ENCODE measurements at places on chromosomes 3 and 15. TPM values are rescaled to one million over a fixed set of nuclear protein-coding genes. Genes with fewer than 3 reads are reported as not detected.

The AADACL2 gene
- total RNA-seq, result 2.8 TPM

- DNase-seq, result no peak
These were observed 1.4 kb downstream of the LYSMD2 start for GRCh38 chr15:51736069-51736468.

DNA sequence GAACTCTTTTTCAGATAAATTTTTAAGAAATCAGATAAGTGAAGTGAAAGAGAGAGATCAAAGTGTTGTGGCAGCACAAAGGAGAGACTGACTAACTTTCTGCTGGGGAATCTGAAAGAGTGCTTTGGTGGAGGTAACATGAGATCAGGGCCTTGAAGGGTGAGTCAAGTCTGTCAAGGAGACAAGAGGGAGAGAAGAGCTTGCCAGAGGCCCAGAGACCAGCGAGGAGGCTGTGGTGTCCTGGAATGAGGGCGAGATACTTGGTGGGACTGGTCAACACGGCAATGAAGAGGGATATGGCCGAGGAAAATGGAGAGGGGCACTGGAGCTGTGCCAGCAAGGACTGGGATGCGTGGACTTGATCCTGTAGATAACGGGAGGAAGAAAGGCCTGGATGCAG lies 4.6 kb downstream of the TADA3 start:
- DNase-seq, result no peak

GRCh38 chr3:179146911-179147513 lies 1.1 kb upstream of the PIK3CA start:
- DNase-seq, result no peak

The CHRNB4 gene
- not detected for total RNA-seq

DNA sequence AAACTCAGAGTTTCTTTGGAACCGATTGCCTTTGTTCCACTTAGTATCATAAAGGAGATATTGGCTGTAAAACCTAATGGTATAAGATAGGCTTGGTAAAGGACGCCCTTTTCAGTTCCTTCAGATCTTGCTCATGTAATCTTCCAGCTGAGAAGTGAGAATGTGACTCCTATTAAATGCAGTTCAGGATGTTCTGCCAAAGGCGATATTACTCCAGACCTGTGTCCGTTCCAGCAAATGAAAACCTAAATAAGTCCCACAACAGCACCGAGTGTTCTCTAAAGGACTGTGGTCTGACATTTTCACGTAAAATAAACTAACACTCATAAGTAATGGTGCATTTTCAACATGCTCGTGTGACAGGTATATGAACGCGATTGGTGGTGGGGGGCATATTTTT lies 276.2 kb downstream of the FEZF2 start:
- DNase-seq, result no peak

DNA sequence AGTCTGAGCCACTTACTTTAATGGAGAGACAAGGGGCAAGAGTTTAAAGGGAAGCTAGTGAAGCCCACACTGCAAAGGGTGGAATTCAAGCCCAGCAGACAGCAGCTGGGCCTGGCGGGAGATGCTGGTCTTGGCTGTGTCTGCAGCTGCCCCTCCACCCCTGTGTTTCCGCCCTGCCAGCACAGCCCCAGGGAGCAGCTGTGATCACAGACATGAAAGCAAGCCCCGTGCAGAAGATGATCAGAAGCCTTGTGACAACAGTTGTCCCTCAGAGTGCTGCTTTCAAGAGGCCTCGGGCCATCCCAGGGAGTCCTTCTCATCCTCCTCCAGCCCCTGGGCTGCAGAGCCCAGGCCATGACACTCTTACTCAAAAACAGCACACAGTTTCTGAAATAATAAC lies 24.1 kb upstream of the SLC6A1 start:
- DNase-seq, result no peak

The MOBP gene
- total RNA-seq, result 0.09 TPM

The C3orf62 gene
- total RNA-seq, result 13.7 TPM

DNA sequence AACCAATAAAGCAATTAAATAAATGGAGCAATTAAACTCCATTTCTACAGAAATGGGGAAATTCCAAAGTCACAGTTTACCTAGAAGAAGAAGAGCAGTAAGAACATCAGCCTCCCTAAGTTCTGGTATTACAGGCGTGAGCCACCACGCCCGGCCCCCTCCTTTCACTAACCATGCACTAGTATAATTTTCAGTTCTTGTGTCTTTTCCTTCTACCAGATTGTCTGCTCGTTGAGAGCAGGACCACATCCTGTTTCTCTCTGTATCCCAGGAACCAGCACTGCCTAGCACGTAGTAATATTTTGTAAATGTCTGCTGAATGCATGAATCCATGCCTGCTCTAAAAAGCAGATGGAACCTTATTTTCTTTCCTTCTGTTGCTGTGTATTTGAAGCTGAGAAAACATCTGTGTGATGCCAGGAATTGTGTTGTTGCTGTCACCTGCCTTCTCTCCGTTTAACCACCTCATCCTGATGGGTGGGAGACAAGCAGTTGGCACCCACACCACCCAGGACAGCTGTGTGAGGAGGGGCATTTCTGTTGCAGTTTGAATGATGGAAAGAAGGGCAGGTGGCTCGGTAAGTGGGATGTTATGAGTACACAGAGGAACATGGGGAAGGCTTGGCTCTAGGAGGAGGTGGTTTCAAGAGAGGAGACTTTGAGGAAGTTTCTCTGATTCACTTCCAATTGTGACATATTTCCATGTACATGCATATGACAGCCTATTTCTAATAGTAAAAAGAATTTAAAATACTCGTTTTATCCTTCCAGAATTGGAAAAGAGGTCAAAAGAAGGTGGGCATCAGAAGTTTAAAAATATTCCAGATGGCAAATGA lies 30.1 kb downstream of the PXYLP1 start:
- DNase-seq, result no peak

The CD96 gene
- total RNA-seq, result 4.3 TPM
